ENCODE measurements at places on chromosomes 11 and 22. TPM values are rescaled to one million over a fixed set of nuclear protein-coding genes. Genes with fewer than 3 reads are reported as not detected.

DNA sequence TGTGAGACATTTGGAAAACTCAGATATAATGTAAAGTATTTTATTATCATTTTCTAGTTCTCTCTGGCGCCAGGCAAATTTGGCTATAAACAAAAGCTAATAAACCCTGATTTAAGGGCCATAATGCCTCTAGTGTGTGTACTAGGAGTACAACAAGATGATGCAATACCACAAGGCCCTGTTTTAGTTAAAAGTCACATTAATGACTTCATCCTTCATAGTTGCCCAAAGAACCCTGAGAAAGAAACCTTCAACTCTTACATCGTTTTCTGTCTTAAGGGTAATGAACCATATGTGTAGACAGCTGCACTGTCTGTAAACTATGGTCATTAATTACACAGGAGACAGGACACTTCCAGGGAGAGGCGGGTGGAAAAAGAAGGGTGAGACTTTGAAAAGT lies 538.4 kb downstream of the FAM181B start:
- no peaks in the 10 kb centered on the region for H3K36me3 ChIP-seq
- H3K4me3 ChIP-seq: no peak overlapping the region
- no peak for DNase-seq
- H3K27me3 ChIP-seq: no peaks in the 10 kb centered on the region
- no peak overlapping the region for H3K27ac ChIP-seq

- peak overlapping the region; percentile 38 for H3K27ac ChIP-seq
- H3K27me3 ChIP-seq: peaks cover under 1% of the 10 kb centered on the region
- H3K36me3 ChIP-seq: no peaks in the 10 kb centered on the region
- peaks cover 55% of the 10 kb centered on the region for H3K4me1 ChIP-seq
These were observed 5.0 kb downstream of the PDGFB start for GRCh38 chr22:39239561-39240423.

The OR4D5 gene
- total RNA-seq: not detected

The CNGA4 gene
- total RNA-seq: 0.43 TPM

GRCh38 chr11:112662554-112662953 lies 298.7 kb upstream of the NCAM1 start:
- no peaks in the 10 kb centered on the region for H3K27me3 ChIP-seq
- H3K4me1 ChIP-seq: no peaks in the 10 kb centered on the region
- no peak for DNase-seq
- H3K4me3 ChIP-seq: no peak overlapping the region
- no peaks in the 10 kb centered on the region for H3K36me3 ChIP-seq

- no peak overlapping the region for H3K4me3 ChIP-seq
- H3K27me3 ChIP-seq: no peaks in the 10 kb centered on the region
- no peaks in the 10 kb centered on the region for H3K4me1 ChIP-seq
- H3K27ac ChIP-seq: no peak overlapping the region
- DNase-seq: no peak
- no peaks in the 10 kb centered on the region for H3K36me3 ChIP-seq
These were observed 181.3 kb upstream of the SEZ6L start for GRCh38 chr22:25987948-25988347.

Measured in naive thymus-derived CD4-positive, alpha-beta T cell (primary cell).